Hematopoietic multipotent progenitor cell treated with erythropoietin and hydrocortisone succinate and interleukin-3 and kit ligand, for 17 days (in vitro differentiated cells): ENCODE measurements at places on chromosomes 3 and 15.

DNA sequence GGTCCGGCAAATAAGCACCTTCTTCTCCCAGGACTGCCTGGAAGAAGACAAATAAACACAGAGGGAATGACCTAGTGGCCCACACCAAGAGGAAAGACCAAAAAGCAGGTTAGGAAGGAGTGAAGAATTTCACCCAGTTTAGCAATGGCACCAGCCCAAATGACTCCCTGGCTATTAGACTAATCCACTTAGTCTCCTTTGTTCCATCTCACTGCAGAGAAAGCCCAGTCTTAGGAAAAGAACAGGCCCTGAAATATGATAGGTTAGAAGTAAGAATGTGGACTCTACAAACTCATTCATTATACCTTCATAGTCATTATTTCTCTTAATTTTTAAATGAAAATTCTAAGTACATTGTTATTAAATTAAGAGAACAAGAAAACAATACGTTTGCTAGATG lies 23.2 kb downstream of the SERPINI2 start:
- DNase-seq = no peak

GRCh38 chr3:170784406-170784805 lies 85.6 kb downstream of the RPL22L1 start:
- no peak for DNase-seq

DNA sequence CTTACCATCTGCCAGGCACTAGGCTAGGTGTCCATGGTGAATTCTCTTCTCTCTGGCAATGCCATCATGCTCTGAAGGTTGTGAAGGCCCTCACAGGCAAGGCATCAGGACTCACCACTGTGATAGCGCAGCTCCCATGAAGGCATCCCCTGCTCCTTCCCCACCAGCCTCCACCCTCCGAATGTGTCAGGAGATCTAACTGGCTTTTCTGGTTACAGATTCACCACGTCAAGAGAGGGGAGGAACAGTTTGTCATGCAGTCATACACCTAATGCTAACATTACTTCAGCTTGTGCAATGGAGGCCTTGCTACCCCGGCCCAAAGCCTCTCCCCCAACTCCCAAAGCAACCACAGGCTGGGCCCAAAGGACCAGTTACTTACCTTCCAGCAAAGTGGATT lies 8.9 kb upstream of the CMTM8 start:
- DNase-seq = no peak

DNA sequence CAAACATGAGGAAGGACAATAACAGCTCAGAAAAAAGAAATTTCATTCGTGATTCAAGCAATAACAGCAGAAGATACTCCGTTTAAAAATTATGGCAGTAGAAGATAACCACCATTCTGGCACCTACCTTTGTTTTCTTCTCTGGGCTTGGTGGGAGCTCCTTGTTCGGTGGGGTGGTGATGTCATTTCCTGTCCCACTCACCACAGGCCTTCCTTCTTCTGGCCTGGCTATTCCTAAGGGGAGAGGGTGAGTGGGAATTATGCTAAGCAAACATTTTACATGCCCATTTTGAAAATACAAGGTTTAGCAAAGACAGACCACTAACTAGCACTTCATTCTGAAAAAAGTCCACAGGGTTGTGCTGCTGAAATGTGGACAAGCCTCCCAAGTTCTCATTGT lies 74.4 kb downstream of the DHX30 start:
- DNase-seq = no peak

DNA sequence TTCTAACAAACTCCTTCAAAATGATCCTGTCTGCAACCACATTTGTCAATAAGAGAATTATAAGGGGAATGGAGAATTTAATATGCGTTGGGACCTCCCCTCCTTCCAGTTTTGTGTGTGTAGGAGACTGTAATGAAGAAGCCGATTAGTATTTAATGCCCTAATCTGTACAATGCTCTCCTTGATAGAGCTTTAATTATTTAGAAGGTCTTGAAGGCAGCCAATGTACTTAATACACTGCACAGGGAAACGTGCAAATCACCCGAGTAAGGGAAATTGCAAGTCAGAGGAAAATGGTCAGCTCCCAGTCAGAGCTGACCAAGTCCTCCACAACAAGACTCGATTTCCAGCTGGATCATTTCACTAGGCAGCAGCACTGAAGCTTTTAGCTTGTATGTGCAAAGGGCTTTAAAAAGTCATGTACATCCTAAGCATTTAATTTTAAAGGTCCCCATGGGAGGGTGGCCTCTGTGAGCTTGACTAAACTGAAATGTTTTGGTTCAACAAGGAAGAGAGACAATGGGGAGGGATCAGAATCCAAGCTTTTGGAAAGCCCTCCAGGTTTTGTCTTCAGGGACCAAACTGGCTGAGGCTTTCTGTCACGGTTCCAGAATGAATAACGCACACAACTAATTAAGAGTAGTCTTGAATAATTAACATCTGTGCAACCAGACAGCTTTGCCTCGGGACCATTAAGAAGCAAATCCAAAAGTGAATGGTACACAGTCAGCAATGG lies 159.8 kb upstream of the MITF start:
- no peak for DNase-seq

DNA sequence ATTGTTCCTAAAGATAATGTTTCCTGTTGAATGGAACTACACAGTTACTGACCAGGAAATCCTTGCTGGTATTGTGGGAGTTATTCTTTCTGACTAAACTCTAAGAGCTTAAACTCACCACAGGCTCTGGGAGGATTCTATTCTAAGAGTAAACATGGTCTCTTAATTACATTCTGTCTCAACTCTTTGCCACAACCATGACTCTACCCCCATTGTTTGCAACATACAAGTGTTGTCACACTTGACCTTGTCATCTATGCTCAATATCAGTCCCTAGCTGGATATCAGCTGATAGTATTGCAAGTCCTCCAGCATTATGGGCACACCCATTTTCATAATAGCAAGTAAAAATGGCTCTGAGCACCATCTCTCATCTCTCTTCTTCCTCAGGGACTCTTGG lies 29.6 kb upstream of the SECISBP2L start:
- DNase-seq = no peak

- DNase-seq = no peak
These were observed 19.0 kb upstream of the MEX3B start for GRCh38 chr15:82064824-82065223.

GRCh38 chr3:105401254-105401653 lies 34.5 kb downstream of the ALCAM start:
- DNase-seq = no peak

GRCh38 chr15:90079619-90080457 lies 22.4 kb downstream of the IDH2 start:
- no peak for DNase-seq
